GM10248 (cell line): ENCODE measurements at places on chromosomes 6 and 20.

GRCh38 chr6:5287205-5287965 is 26.1 kb downstream of the FARS2 start:
- no peak for DNase-seq

DNA sequence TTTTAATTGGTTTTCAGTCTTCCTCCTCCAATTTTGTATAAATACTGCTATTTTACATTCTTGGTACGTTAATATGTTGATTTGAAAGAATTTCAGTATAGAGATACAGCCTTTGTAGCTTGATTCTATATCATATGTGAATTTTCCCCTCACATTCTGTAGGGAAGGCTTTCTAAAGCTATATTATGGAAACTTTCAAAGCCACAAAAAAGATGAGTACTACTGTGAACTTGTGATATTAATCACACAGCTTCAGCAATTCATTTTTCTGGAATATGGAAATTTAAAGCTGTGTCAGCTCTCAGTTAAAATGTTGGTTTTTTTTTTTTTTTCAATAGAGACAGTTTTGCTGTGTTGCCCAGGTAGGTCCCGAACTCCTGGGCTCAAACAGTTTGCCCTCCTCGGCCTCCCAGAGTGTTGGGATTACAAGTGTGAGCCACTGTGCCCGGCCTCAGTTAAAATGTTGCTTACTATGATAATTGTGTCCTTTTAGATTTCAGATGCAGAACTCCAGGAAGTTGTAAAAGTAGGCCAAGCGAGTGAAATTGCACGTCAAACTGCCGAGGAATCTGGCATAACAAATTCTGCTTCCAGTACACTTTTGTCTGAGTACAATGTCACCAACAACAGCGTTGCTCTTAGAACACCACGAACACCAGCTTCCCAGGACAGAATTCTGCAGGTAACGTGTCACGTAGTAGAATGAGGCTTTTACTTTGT is 20.6 kb downstream of the CDC5L start:
- DNase-seq, result no peak

DNA sequence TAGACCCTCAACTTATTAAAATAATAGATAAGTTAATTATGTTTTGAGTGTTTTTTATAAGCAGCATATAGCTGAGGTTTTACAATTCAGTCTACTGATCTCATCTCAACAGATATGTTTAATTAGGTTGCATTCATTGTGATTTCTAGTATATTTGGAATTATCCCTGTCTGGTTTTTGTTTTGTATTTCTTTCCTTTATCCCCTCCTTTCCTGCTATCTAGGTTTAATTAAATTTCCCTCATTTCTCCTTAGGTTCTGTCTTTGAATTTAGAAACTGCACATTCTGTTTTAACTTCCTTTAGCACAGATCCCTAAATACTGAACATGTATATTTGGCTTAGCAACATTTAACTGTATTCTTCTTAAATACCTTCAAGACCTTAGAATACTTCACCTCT is 4.9 kb upstream of the SUMO4 start:
- no peak for DNase-seq

DNA sequence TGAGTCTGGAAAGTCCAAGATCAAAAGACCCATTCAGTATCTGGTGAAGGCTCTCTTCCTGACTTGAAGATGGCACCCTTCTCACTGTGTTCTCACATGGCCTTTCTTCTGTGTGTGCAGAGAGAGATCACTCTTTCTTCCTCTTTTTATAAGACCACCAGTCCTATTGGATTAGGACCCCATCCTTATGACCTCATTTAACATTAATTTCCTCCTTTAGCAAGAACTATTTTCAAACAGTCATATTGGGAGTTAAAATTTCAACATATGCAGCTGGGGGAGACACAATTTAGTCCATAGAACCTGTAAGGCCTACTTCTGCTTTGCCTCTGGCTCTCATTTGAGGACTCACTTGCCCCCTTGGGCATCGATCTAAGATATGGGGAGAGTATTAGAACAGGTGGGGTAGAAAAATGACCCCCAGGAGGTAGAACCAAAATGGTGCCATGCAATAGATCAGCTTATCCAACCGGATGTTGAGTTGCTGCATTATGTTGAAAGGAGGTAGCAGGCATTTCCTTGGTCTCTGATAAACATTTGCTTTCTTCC is 78.4 kb upstream of the ATXN1 start:
- no peak for DNase-seq

- no peak for DNase-seq
Observed at GRCh38 chr6:123902738-123903313, 99.2 kb downstream of the NKAIN2 start.
